ENCODE measurements at places on chromosomes 2 and 18. TPM values are rescaled to one million over a fixed set of nuclear protein-coding genes. Genes with fewer than 3 reads are reported as not detected.
A peak's percentile ranks its signal among the peaks of the same experiment; 100 is the strongest.

Gene CNDP1
- total RNA-seq, result not detected

DNA sequence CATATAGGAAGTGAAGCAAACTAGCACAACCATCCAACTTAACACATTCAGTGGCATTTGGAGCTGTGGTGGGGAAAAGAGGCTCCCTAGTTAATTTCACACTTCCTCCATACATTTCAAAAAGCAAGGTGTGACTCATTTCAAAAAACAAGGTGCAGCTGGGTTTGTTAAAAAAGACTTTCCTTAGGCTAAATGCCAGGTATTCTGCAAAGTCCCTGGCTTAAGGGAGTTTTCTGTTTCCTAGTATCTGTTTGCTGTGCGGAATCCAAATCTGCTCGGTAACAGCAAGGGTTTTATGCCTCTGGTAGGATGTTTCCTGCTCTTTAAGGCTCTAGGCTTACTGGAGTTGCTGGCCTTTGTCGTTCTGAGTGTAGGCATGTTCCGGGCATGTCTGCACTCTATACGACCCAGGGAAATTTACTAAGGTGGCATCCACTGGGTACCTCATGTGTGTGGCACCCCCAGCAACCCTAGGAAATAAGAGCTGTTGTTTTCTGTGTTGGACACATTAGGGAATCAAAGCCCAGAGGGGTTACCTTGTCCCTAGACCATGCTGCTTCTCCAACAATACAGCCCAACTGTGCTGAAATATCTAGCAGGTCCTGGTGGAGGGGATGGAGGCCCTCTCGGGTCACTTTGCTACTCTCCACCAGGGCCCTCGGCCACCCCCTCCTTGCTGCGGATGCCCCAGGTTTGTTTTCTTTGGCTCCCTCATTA is 634 bp upstream of the MSGN1 start:
- DNase-seq, result no peak

GRCh38 chr2:16767789-16768476 is 102.3 kb upstream of the CYRIA start:
- no peak for DNase-seq

Gene UGT1A10
- not detected for total RNA-seq

GRCh38 chr18:58911766-58912165 is 47.1 kb downstream of the ZNF532 start:
- no peak for DNase-seq

Gene NAT8
- total RNA-seq, result not detected

DNA sequence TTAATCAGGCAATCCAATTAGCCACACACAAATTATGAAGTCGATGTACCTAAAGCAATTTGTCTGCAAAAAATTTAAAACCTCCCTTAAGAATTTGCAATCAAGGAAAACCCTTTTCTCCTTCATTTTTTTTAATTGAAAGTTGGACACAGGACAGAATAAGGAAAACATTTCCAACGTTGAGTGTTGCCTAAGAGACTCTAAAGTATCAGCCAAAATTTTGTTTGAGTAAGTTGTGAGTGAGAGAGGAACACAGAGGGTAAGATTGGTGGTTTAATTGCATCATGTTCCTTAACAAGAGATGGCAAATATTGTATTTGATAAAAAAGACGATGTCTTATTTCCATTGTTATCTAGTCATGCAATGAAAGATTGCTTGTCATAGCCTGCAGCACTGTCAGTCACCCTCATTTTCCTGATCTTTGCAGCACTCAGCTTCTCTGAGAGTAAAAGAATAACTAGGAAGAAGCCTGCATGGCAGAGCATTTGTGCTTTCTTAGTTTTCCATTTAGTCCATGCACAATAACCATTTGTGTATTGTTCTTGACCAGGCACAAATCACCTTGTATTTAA is 115.5 kb downstream of the ICOS start:
- no peak for DNase-seq

- DNase-seq, result no peak
These were observed 135.4 kb downstream of the HAUS1 start for GRCh38 chr18:46239549-46239948.

Gene BMP10
- 0.31 TPM for total RNA-seq

GRCh38 chr2:40316620-40317019 is 135.3 kb downstream of the SLC8A1 start:
- DNase-seq, result no peak

Gene NYAP2
- 1.5 TPM for total RNA-seq

GRCh38 chr2:7881466-7881865 is 800.4 kb upstream of the ID2 start:
- no peak for DNase-seq

- no peak for DNase-seq
These were observed 158.1 kb upstream of the SPATS2L start for GRCh38 chr2:200148366-200148765.

- DNase-seq, result no peak
These were observed 18.6 kb upstream of the ZNF532 start for GRCh38 chr18:58845928-58846724.

- peak; percentile 57 for DNase-seq
These were observed 14.4 kb downstream of the PIEZO2 start for GRCh38 chr18:11134940-11135339.

Gene KCNS3
- total RNA-seq, result 45.9 TPM

GRCh38 chr2:71477231-71477691 is 23.9 kb downstream of the DYSF start:
- DNase-seq, result no peak

DNA sequence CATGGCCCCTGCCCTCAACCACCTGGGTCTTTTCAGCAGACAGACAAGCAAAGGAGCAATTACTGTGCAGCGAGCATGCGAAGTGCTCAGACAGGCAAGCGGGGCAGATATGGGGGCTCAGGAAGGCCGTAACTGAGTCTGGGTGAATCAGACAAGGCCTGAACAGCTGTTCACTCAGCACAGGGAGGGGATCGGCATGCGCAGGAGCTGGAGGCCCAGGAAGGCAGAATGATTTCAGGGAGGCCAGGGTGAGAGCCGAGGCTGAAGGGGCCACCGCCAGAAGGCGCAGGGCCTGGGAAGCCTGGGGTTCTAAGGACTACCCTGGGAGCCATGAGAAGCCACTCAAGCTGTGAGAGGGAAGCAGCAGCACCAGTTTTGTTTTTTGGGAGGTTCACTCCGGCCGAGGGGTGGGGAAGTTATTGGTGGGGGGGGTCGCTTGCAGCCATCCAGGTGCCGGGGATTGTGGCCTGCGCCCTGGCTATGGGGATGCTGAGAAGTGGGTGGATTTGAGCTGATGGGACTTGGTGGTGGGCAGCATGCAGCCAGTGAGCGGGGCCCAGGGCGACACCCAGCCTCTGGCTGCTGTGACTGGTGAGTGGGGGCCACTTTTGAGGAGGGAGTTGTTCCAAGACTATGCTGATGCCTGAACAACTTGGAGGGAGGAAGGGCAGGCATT is 132.2 kb downstream of the TSN start:
- DNase-seq, result no peak
